ENCODE measurements at places on chromosomes 2 and 18.

DNA sequence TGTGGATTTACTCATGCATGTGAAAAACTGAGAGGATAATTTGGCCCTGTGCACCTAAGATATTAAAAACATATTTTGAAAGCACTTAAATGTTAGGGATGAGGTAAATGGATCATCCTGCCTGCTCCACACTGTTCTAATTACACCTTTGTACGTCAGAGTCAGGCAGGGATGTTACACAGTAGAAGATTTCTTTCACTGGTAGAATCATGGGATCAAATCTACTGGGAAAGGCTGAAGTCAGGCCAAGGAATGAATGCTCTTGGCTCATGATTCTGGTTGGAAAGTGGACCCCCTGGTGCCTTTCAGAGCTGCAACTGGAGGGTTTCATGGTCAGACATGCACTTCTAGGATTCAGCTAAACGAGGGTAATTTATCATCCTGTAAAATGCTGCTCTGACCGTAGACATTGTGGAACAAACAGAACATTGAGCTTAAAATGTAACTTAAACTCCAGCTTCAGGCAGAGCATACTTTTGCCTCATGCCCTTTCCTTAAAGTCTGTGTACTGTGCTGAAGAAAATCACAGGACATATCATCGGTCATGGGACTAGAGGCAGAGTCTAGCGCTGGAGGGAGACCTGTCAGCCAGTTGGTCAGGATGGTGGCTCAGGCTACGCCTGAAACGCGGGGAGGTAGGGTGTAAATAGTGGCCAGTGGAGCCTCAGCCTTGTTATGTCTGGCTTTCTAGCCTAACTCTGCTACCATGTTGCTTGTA is 4.9 kb downstream of the KCNE4 start:
- no peak for DNase-seq

DNA sequence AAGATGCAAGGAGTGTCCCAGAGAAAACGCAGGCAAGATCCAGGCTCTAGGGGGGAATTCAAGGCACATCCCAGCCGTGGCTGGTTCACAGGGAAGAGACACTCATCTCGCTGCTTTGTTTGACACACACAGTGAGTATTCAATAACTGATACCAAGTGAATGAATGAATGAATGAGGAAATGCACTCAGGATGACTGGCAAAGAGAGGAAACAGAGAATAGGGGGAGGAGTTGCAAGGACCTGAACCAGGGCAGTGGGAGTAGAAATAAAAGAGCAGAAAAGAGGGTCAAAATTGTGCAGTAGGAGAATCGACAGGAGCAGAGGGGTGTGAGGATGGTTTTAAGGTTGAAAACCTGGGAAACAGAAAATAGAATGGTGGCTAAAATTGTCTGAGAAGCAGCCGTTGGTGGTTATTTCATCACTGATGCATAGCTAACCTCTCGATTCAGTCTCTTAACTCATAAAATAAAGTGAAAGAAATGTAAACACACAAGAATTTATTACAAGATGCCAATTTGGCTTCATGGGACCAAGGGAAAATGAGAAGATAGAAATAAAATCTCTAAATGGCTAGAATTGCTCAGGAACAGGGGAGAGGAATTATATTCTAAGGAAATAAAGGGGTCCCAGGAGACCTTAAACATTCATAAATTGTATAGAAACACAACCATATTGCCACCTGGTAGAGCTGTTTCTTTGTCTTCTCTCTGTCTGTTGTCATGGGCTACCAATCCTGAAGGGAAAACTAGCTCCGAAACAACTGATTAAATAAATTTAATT is 63.9 kb upstream of the PHLPP1 start:
- DNase-seq: no peak

GRCh38 chr2:15559379-15560139 is 1.6 kb downstream of the NBAS start:
- no peak for DNase-seq

GRCh38 chr18:13362607-13363006 is 144.0 kb downstream of the LDLRAD4 start:
- no peak for DNase-seq

- DNase-seq: no peak
Observed at GRCh38 chr2:20988905-20989304, 55.0 kb downstream of the APOB start.

- DNase-seq: peak; percentile 70
Observed at GRCh38 chr2:119464981-119465380, 33.3 kb downstream of the TMEM37 start.

DNA sequence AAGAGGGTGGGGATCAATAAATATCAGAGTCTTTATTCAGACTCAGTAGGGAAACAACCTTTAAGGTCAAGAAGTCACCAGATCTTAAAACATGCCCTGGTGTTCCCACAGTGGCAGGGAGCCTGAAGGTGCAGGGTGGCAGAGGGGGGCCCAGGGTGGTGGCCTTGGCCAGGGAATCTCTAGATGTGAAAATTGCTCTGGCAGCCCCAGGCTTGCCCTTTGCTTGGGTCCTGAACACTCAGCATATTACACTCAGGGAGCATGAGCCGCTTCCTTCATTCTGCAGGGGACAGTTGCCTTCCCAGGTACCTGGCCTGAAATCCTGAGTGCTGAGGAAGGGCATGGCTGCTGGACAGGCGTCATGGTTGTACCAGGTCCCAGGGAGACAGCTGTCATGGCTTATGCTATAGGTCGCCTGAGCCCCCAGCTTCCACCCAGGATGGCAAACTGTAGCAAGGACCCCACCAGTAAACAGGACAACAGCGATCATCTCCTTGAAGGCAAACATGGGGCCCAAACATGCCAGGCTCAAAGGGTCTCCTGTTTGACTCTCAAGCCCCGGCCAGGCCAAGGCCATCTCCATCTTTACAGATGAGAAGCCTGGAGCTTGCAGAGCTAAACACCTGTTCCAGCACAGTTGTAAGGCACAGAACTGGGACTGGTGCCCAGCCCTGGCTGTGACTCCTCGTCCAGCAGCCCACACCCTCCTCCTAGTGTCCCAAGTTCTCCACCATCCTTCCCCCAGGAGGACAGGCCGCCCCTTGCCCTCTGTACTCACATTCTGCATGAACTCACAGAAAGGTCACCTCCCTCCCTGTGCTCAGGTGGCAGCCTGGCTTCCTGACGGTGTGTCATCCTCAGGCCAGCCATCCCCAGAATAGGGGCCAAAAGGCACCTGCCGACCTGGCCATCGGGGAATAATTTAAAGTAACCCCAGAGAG is 14.6 kb downstream of the ABCG8 start:
- DNase-seq: peak; percentile 42

All from right atrium auricular region (tissue), 2 donors.